CD4-positive, alpha-beta T cell treated with Interleukin-17A for 4 hours (primary cell): ENCODE measurements at places on chromosomes 12 and 14.

DNA sequence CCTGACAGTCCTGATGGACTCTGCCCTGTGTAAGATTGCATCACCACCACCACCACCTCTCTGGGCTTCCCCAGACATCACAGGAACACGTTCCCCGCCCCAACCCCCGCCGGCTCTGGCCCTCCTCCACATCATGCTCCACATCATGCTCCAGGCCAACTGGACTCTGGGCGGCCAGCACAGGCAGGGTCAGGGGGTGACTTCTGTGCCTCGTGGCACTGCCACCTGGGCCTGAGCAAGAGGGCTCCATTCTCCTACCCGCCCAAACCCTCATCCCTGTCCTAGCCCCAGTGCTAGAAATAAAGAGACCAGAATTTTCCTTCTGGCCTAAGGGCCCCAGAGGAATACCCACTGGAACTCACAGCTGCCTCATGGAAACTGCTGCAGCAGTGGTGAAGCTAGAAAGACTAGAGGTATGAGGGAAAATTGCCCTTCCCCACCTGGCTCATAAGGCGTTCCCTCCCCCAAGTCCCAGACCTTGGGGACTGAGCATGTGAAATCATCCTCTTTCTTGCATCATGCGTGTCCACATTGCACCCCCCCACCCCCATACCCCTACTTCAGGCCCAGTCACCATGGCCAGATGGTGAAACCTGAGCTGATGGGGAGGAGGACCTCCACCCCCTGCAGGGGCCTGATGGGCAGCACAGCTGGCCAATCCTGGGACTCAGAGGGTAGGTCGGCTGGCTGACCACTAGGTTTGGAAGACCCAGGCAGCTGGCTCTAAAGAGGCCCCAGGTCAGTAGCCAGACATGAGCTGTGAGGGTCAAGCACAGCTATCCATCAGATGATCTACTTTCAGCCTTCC is at the start of gene INHBE:
Gene INHBE, plus strand, starts transcription at position 742 of the 808 bp plus-strand sequence. CDS start 230 bp downstream, outside the sequence.
- DNase-seq, result no peak

GRCh38 chr12:15863372-15863771 is 18.8 kb upstream of the STRAP start:
- DNase-seq, result no peak

- DNase-seq, result no peak
These were observed 14.5 kb upstream of the WDR89 start for GRCh38 chr14:63656194-63656593.

DNA sequence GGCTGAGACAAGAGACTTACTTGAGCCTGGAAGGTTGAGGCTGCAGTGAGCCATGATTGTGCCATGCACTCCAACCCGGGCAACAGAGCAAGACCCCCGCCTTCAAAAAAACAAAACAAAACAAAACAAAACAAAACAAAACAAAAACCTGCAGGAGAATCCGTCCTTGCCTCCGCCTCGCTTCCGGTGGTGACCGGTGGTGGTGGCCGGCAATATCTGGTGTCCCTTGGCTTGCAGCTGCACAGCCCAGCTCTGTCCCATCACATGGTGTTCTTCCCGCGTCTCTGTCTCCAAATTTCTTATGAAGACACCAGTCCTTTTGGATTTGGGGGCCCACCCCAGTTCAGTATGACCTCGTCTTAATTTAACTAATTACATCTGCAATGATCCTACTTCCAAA is 10.0 kb downstream of the SMIM41 start:
- no peak for DNase-seq

- DNase-seq, result no peak
These were observed 231.2 kb downstream of the C12orf75 start for GRCh38 chr12:105561546-105562198.

GRCh38 chr12:104796475-104796862 is 161.6 kb downstream of the SLC41A2 start:
- DNase-seq, result no peak

DNA sequence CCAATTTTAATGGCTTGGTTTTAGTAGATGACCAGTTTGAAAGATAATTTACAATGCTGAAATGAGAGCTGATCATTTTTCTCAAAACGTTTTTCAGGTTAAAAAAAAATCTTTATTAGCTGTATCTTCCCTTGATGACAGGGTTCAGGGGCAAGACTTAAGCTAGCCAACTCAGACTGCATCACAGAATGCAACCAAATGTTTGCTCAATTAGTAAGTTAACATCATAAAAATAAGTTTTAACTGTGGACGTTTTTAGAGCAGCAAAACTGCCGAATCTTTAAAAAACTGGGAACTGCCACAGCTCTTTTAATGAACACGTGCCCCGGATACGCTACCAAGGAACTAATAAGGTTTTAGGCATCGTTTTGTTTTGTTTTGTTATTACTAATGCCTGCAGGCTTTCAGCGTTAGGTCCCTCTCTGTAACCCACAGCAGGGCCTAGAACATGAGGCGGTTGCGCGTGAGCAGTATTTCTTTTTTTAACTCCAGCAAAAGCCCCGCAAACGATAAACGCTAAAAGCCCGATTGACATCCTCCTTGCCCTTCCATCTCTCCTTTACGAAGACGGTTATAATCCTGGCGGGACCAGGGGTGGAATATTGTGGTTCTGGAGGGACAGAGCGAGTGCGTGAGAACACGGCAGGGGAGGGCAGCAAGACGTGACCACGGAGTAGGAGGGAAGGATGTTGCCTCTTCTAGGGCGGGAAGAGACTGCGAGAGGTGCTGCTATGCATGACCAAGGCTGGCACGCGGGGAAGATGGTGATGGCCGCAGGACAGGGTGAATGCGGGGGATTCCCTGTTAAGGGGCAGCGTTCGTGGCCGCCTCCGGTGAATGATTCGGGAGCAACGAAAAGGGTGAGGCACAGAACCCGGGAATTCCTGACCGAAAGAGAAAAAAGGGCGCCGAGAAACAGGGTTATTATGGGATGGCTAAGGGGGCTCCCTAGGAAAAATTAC is 652 bp downstream of the SUPT16H start:
- DNase-seq, result peak; percentile 45

- no peak for DNase-seq
These were observed 2.6 kb upstream of the PHC1 start for GRCh38 chr12:8911606-8912268.

GRCh38 chr14:21768116-21768874 is 94.7 kb upstream of the OR4E1 start:
- no peak for DNase-seq

DNA sequence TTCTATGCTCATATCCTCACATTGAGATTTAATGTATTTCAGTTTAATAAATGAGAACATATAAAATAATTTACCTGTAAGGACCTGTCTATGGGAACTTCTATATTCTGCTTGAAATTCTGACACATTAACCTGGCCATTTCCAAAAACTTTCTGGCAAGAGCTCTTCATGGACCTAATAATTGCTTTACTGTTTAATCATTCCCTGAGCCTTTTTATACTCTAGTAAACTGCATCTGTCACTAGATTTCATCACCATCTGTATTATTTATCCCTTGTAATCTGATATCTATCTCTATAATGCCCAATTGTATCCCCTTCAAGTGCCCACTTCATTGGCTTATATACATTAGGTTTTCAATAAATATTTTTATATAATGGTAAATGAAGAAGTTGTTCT is 327.7 kb downstream of the RAD51B start:
- DNase-seq, result no peak

DNA sequence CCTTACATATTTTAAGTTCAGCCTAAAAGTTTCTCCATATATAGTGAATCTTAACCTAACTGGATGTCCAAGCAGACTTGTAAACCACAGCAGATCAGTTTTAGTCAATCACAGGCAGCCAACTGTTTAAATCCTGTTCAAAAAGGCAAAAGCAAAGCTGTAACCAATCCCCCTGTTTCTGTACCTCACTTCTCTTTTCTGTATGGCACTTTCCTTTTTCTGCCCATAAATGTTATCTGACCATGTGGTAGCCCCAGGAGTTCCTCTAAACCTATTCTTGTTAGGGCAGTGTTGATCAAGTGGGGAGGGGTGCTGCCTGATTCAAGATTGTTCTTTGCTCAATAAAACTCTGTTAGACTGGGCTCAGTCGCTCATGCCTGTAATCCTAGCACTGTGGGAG is 8.5 kb upstream of the DACT1 start:
- DNase-seq, result no peak
